Memory B cell (primary cell): ENCODE measurements at places on chromosomes 6 and 20.

DNA sequence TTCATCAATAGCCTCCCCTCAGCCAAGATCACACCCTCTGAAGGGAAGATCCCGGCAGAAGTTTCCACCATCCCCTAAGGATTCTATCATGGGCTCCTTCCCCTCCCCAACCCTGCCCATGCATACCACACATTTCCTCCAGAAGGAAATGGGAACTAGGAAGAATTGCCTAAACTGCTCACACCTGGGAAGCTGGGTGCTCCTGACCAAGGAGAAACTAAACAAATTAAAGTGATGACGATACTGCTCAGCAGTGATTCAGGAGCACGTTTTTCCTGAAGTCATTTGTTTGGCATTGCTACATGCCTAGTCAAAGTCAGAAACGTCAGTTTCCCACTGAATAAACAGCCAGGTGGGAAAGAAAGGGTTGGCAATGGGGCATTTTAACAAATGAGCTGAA lies 136.1 kb upstream of the CDYL start:
- no peak for DNase-seq
- H3K27me3 ChIP-seq = peaks cover 21% of the 10 kb centered on the region
- H3K27ac ChIP-seq = no peak overlapping the region

- H3K36me3 ChIP-seq = no peaks in the 10 kb centered on the region
- H3K4me3 ChIP-seq = no peak overlapping the region
- H3K27me3 ChIP-seq = peaks cover 10% of the 10 kb centered on the region
- H3K27ac ChIP-seq = no peak overlapping the region
- no peak for DNase-seq
Measured at GRCh38 chr6:169791721-169792131, 40.3 kb downstream of the ERMARD start.

GRCh38 chr6:104859225-104860146 lies at the start of gene HACE1:
Gene HACE1 (minus strand): TSS chr6:104859919. CDS start chr6:104859642, 277 bp downstream.
- H3K36me3 ChIP-seq = no peaks in the 10 kb centered on the region
- peak; percentile 84 for DNase-seq
- peaks cover 6% of the 10 kb centered on the region for H3K4me1 ChIP-seq
- peak within 1 kb of the TSS; percentile 28 for H3K27ac ChIP-seq
- H3K4me3 ChIP-seq = peak within 1 kb of the TSS; percentile 87

- no peak for DNase-seq
- no peak overlapping the region for H3K4me3 ChIP-seq
- H3K4me1 ChIP-seq = peaks cover 16% of the 10 kb centered on the region
- H3K27me3 ChIP-seq = peaks cover 4% of the 10 kb centered on the region
Measured at GRCh38 chr20:57601211-57601570, 19.0 kb downstream of the ZBP1 start.

- peak overlapping the region; percentile 33 for H3K4me3 ChIP-seq
- no peaks in the 10 kb centered on the region for H3K27me3 ChIP-seq
- H3K36me3 ChIP-seq = no peaks in the 10 kb centered on the region
- peaks cover 55% of the 10 kb centered on the region for H3K4me1 ChIP-seq
- no peak for DNase-seq
Measured at GRCh38 chr6:14732226-14732843, 513.5 kb upstream of the JARID2 start.

DNA sequence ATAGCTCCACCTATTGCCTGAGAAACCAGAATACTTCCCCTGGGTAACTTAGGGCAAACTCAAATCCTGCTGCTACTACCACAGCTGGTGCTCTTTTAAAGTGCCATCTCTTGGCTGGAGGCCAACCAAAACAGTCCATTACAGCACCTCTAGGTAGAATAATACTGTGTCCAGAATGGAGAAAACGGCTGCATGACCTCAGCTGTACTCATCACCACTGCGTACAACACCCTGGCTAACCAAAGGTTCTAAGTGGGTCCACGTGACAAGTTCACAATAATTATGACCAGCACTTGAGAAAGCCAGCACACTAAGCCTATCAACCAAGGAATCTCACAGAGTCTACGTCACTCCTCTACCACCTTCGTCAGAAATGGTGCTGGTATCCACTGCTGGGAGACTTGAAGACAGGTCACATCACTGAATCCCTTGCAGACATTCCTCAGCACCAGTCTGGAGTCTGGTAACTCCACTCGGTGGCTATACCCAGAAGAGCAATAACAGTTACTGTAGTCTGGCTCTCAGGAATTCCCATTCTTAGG lies 40.9 kb upstream of the PKIB start:
- H3K4me3 ChIP-seq = no peak overlapping the region
- no peak overlapping the region for H3K27ac ChIP-seq
- H3K36me3 ChIP-seq = no peaks in the 10 kb centered on the region
- peaks cover 2% of the 10 kb centered on the region for H3K27me3 ChIP-seq

GRCh38 chr6:47098570-47098993 lies 56.5 kb upstream of the ADGRF1 start:
- H3K27ac ChIP-seq = no peak overlapping the region
- H3K4me3 ChIP-seq = no peak overlapping the region
- H3K36me3 ChIP-seq = no peaks in the 10 kb centered on the region

- no peaks in the 10 kb centered on the region for H3K27me3 ChIP-seq
- H3K4me3 ChIP-seq = peak overlapping the region; percentile 53
- H3K36me3 ChIP-seq = peaks cover 3% of the 10 kb centered on the region
- H3K27ac ChIP-seq = peak overlapping the region; percentile 83
- H3K4me1 ChIP-seq = peaks cover 63% of the 10 kb centered on the region
- DNase-seq = no peak
Measured at GRCh38 chr6:85458184-85458583, 8.3 kb downstream of the NT5E start.

GRCh38 chr6:153043719-153044118 lies 41.2 kb upstream of the MTRF1L start:
- H3K4me3 ChIP-seq = no peak overlapping the region
- DNase-seq = no peak
- H3K27me3 ChIP-seq = peaks cover 1% of the 10 kb centered on the region
- H3K27ac ChIP-seq = no peak overlapping the region

DNA sequence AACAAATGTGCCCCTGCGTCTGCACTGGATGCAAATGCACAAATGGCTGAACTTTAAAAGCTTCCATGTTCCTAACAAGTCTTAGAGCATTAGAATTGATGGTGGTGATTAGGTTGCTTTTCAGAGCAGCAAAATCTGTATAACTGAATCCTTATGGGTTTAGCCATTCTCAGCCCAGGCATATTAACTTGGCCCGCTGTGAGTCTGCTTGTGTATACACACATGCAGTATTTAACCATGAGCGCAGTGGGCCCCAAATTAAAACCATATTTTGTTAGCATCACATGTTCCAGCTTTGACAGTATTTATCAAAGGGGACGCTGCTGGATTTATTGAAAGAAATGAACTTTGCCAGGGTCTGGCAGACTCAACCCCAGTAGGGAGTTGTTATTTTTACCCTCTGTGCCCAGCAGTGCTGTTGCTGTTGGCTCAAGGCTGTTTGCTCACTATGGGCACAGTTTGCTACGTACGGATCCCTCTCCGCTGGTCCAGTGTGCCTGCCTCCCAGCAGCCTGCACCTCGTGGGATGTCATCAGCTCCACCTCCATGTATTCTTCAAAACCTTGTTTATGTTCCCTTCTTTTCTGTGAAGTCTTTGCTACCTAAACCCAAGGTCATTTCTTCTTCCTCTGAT lies 144.7 kb downstream of the QRSL1 start:
- peaks cover 3% of the 10 kb centered on the region for H3K4me1 ChIP-seq
- H3K36me3 ChIP-seq = peaks cover 6% of the 10 kb centered on the region
- no peak for DNase-seq
- no peak overlapping the region for H3K27ac ChIP-seq

GRCh38 chr20:22438926-22439325 lies 145.4 kb downstream of the FOXA2 start:
- no peak for DNase-seq
- H3K36me3 ChIP-seq = no peaks in the 10 kb centered on the region
- H3K4me3 ChIP-seq = no peak overlapping the region
- H3K27me3 ChIP-seq = no peaks in the 10 kb centered on the region

DNA sequence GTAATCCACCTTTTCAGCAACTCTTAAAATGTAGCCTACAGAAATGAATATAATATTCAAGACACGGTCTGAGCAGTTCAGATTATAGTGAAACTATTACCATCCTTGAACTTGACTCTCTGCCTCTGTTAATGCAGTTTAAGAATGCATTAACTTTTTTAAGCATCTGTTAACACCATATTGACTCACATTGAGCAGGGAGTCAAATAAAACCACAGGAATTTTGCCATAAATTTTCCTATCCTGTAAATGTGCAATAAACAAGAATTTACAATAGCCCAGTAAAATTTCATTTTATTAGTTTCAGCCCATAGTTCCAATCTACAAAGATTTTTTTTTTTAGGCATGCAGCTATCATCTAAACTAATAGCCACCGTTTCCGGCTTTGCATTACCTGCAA lies 239.2 kb upstream of the DEFB112 start:
- no peak for DNase-seq
- no peaks in the 10 kb centered on the region for H3K4me1 ChIP-seq
- no peak overlapping the region for H3K4me3 ChIP-seq

DNA sequence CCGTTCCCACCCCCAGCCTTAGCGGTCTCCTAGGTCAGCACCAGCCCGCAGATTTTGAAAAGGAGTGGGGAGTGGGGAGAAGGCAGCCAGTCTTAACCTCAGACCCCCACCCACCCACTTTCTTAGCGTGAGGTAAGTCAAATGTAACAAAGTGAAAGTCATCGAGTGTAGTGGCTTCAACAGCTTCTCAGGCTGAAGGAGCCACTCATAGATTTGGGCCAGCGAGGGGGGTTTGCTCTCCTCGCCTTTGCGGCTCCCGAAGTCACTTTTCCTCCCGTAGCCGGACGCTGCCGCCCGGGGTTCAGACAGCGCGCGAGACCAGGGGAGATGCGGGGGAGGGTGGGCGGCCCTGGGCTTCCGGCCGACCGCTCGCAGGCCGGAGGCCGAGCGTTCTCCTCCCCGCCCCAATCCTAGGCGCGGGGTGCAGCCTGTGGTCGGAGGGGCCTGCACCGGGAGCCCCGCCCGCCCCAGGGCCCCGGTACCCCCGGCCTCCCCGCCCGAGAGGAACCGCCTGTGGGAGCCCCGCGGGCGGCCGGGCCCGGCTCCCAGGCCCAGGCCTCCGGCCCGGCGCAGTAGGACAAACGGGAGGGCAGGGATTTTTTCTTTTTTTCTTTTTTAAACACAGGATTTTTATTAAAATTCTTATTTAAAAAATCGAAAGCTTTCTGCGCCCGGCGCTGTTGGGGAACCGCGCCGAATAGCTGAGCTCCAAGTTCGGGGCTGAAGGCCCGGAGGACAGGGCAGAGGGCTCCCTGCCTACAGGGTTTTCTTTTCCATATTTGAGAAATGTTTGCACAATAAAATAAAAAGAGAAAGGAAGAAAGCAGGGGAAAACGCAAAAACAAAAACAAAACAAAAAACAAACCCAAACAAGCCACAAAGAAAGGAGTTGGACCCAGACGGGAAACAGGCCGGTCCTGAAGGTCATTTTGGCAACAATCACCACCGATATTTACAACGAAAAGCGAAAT lies 3.2 kb downstream of the NKX2-2 start:
- H3K4me1 ChIP-seq = peaks cover 13% of the 10 kb centered on the region
- H3K36me3 ChIP-seq = no peaks in the 10 kb centered on the region
- DNase-seq = no peak
- peak overlapping the region; percentile 59 for H3K4me3 ChIP-seq
- H3K27me3 ChIP-seq = peaks cover 16% of the 10 kb centered on the region

DNA sequence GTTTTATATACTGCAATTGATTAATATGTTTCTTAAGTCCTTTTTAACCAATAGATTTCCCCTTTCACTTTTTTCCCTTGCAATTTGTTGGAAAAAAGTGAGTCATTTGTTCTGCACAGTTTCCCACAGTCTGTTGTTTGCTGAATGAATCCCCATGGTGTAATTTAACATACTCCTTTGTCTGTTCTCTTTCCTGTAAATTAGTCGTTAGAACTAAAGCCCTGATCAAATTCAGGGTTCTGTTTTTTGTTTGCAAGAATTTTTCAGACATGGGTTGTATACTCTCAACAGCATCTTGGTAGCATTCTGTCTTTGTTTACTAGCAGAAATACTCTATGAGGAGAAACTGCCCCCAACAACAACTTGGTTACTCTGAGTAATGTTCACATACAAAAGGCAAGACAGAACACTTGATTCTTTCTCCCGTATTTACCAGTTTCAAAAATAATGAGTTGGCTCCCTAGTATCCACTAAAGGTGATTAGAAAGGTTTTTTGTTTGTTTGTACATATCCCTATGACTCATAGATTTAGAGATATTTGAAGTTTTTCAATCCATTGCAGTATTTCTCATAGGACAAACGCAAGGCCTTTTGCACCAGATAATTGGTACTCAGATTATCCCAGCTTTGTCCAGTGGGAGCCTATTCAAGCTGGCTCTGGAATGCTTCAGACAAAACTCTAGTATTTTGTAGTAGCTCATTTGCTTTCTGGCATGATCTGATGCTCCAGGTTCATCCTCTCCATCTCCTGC lies 16.5 kb downstream of the BLOC1S5 start:
- peaks cover 9% of the 10 kb centered on the region for H3K4me1 ChIP-seq
- no peak overlapping the region for H3K4me3 ChIP-seq
- no peak overlapping the region for H3K27ac ChIP-seq
- DNase-seq = no peak
- H3K36me3 ChIP-seq = peaks cover 50% of the 10 kb centered on the region
- H3K27me3 ChIP-seq = no peaks in the 10 kb centered on the region

GRCh38 chr6:72422171-72422570 lies 199.7 kb upstream of the KCNQ5 start:
- peaks cover 8% of the 10 kb centered on the region for H3K4me1 ChIP-seq
- peaks cover 9% of the 10 kb centered on the region for H3K27me3 ChIP-seq
- H3K4me3 ChIP-seq = no peak overlapping the region
- no peaks in the 10 kb centered on the region for H3K36me3 ChIP-seq
- H3K27ac ChIP-seq = peak overlapping the region; percentile 31

DNA sequence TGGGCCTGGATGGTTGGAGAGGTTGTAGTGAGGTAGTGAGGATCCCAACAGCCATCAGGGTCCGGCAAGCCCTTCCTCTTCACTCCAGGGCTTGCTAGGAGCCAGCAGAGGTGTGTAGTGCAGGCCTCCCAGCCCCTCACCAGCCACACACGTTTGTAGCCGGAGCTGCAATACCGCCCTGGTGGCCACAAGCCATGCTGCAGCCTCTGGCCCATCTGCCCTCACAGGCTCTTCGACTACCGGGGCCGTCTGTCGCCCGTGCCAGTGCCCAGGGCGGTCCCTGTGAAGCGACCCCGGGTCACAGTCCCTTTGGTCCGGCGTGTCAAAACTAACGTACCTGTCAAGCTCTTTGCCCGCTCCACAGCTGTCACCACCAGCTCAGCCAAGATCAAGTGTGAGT lies 36.4 kb downstream of the EIF2S2 start:
- H3K27ac ChIP-seq = no peak overlapping the region
- no peak overlapping the region for H3K4me3 ChIP-seq
- no peaks in the 10 kb centered on the region for H3K27me3 ChIP-seq
- H3K4me1 ChIP-seq = peaks cover 4% of the 10 kb centered on the region
- DNase-seq = no peak

DNA sequence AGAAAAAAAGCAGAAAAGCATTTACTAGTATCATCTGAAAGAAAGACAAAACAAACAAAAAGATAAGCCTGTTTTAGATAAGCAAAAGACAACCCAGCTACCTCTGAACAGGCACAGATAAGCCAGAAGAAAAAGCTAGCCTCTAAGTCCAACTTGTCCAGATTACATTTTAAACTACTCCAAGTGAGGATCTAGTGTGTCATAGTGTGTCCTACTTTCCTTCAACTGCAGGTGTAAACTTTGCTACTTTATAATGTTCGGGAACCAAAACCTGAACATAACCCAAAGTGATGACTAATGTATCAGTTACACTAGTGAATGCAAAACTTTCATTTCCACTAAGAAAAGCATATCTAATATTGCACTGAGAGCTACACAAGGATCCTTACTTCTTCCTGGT lies 19.5 kb downstream of the ADNP start:
- peak overlapping the region; percentile 84 for H3K27ac ChIP-seq
- no peaks in the 10 kb centered on the region for H3K27me3 ChIP-seq
- peaks cover 6% of the 10 kb centered on the region for H3K36me3 ChIP-seq
